Central memory CD4-positive, alpha-beta T cell (primary cell): ENCODE measurements at places on chromosomes 7 and 10.

DNA sequence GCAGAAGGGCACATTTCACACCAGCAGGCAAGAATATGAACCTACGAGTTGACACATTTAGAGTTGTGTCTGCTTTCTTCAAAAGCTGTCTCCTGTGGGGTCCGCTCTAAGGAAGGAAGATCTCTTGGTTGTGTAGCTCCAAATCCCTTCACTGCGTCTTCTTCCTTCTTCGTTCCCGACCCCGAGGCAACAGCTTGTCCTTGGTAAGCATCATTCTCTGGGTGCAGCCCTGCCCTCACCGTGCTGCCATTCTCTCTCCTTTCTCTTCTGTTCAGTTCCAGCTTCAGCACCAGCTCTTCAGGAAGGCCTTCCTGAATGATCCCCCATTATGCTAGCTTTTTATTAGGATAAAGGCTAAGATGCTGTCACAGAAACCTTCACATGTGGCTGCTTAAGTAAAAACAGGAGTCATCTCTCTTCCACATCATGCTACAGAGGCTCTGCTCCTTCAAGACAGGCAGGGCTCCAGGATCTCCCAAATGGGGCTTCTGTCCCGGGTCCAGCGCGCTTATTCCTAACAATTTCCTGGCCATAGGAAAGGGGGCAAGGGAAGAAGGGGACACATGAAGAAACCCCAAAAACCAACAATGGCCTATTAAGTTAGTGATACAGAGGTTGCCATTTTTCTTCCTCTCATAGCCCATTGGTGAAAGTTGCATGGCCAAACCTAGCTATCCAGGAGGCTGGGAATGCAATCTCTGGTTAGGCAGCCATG lies 52.2 kb upstream of the SHH start:
- DNase-seq = no peak

DNA sequence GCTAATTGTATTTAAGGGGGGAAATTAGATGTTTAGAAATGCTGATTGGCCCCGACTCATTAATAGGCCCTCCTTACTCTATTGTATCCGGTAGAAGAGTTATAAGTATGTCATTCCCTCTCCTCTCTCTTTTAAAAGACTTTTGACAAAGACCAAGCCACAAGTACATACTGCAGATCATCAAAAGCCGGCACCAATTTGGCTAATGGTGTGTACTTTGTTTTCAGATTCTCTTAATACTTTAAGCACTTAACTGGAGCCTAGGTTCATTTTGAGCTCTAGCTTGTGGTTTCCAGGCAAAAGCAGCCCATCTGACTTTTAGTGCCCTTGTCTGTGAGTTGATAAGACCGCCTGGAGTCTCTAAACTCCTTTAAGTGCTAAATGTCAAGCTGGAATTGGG lies 210.0 kb upstream of the LYZL1 start:
- no peak for DNase-seq

- no peak for DNase-seq
Observed at GRCh38 chr10:132972149-132972985, 30.0 kb upstream of the CFAP46 start.

- DNase-seq = no peak
Observed at GRCh38 chr10:31803606-31804351, 124.9 kb downstream of the ARHGAP12 start.

GRCh38 chr10:63713191-63714144 lies 192.3 kb downstream of the REEP3 start:
- no peak for DNase-seq

- DNase-seq = no peak
Observed at GRCh38 chr7:139973101-139974050, 89.4 kb downstream of the PARP12 start.

GRCh38 chr7:3780525-3780924 lies 479.5 kb downstream of the SDK1 start:
- DNase-seq = no peak

GRCh38 chr7:113664867-113665266 lies 253.9 kb downstream of the PPP1R3A start:
- no peak for DNase-seq

DNA sequence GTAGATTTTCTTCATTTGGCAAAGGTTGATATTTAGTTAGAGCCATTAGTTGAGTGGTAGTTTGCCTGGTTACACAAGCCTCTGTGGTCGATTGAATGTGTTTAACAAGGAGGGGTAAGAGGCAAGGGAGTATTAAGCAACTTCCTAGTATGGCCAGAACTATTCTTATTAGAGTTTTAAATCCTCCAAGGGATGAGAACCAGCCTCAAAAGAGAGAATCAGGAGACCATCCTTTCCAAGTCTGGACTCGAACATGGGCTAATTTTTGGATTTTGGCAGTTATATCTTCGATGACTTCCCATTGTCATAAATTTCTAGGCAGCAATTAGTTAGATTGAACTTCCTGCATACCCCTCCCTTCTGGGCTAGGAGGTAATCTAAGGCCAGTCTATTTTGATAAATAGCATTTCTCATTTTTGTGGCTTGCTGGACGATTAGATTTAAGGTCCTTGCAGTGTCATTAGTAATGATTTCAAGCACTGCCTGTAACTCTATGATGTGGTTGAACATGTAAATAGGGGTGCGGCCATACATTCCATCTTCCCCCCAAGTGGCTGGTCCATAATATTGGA lies 219.5 kb upstream of the KCND2 start:
- DNase-seq = no peak

DNA sequence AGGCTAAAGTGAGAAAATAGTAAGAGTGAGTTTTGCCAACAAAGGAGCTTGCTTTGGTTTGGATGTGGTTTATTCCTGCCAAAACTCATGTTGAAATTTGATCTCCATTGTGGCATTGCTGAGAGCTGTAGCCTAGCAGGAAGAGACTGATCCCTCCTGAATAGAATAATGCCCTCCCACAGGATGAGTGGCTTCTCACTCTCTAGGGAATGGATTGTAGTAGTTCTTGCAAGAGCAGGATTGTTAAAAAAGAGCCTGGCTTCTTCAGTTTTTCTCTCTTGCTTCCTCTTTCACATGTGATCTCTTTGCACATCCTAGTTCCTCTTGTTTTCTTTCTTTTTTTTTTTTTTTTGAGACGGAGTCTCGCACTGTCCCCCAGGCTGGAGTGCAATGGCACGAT lies 34.4 kb downstream of the ASAH2 start:
- DNase-seq = no peak

DNA sequence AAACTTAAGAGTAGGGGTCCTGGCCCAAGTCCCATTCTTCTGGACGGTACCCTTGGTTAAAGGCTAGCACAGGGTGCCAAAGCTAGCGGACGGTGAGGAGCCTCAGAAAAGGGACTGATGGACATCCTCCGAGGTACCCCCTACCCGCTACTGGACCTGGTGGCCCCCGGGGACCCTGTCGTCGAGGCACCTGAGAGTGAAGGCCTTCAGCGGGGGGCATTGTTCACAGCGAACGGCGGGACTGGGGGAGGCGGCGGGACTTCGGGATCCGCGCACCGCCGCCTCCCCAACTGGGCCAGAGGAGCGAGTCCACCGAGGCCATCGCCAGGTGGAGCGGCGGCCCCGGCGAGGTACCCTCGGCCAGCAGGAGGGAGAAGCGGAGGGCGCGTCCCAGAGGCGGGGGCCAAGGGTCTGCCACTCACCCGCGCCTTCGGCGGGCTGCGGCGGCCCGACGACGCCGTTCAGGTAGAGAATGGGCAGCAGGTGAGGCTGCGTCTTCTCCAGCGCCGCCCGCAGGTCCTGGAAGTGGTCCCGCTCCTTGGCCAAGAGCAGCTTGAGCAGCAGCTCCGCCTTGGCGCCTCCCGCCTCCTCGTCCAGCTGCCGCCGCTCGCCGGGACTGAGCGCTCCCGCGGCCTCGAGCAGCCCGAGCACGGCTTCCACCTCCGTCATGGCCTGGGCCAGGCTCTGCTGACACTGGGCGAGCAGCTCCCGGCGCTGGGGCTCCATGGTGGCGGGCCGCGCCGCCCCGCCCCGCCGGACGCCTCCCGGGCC lies 575 bp downstream of the DLG5 start:
- DNase-seq = no peak

- DNase-seq = no peak
Observed at GRCh38 chr10:118442032-118442431, 99.9 kb upstream of the FAM204A start.

DNA sequence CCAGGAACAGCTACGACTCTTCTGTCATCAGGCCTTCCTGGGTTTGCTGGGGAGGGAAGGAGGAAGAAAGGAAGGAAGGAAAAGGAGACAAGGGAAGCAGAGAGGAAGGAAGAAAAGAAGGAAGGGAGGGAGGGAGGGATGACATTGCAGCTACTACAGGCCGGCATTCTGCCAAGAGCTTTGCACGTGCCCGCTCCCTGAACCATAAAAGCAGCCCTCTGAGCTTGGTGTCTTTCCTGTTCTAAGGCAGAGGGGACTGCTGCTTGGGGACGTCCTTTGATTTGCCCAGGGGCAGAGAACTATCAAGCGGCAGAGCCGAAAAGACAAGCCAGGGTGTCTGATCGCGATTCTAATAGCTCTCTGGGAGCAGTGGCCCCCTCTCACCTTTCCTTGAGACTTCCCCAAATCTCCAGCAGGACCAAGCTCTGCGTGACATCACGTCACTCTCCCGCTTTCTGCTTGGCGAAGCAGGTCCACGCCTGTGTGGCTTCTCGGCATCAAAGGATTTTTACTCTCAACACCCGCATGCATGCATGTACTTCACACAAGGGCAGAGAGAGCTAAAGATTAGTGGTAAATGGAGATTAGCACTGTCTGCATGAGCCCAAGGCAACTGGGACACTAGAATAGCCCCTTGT lies 167.8 kb upstream of the AUTS2 start:
- DNase-seq = no peak

DNA sequence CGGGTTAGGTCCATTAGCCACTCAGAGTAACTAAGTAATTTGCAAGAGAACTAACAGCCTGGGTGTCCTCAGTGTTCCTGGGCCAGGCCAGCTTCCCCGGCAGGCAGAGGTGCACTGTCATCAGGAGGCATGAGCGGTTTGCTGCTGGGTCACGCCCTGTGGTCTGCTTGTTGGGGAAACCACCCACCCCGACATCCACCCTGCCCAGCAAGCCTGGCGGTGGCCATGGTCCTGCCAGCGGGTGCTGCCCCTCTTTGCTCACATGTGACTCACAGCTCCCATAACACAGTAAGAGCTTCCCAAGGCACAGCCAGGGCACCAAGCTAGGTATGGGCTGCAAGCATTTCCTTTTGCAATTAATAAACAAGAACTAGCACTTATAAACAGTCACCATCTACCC lies 75.9 kb downstream of the RGS10 start:
- DNase-seq = peak; percentile 50

GRCh38 chr10:62691336-62691735 lies 113.2 kb upstream of the ADO start:
- DNase-seq = no peak

DNA sequence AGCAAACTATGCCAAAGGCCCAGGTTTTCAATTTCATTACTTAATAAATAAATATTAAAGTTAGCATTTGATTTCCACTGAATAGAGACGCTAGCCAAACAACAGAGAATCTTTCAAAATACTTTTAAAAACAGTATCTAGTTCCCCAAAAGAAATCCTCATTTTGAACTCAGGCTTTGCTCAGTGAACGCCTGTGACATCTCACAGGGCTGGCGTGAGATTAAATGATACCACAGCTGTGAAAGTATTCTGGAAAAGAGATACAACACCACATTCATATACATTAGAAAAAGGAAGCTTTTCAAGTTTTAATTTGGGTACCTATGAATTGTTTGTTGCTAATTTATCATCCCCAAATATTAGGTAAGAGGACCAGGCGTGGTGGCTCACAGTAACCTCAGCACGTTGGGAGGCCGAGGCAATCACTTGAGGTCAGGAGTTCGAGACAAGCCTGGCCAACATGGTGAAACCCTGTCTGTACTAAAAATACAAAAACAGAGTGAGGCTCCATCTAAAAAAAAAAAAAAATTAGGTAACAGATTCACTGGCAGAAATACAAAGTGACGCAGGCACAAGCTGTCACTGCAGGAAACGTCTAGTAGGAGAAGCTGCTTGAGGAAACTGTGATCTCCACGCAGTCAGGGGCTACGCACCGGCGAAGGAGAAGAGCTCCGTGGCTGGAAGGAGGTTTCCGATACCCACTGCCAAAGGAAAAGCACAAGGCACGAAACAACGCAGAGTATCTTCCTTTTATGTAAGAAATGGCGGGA lies 50.0 kb downstream of the AMZ1 start:
- DNase-seq = no peak
